ENCODE measurements at places on chromosomes 13 and 19.
A peak's percentile ranks its signal among the peaks of the same experiment; 100 is the strongest.

GRCh38 chr19:13652810-13653590, 111.3 kb upstream of the MRI1 start:
- DNase-seq, result no peak

GRCh38 chr19:58352760-58353671, at the start of gene A1BG:
Gene A1BG (minus strand): TSS chr19:58353492. CDS start chr19:58353437, 55 bp downstream.
- DNase-seq, result no peak

DNA sequence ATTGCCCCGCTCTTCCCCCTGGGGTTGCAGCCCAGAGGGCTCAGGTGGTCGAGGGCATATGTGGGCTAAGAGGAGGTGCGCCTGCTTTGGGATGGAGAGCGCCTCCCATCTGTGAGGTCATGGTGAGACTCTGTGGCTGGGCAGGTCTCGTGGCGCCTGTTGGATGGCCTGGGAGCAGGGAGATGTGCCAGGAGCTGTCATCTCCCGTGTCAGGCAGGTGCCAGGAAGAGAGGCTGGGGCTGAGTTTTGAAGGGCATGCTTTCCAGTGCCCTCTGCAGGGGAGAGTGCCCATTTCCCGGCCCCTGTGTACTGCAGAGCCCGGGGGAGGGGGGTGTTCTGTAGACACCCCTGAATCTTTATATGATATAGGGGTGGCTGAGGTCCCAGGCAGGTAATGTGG, 2.8 kb downstream of the WTIP start:
- no peak for DNase-seq

- DNase-seq, result no peak
These were observed 209.6 kb downstream of the ATP8A2 start for GRCh38 chr13:25581351-25581750.

GRCh38 chr19:952049-952679, 26.3 kb downstream of the ARID3A start:
- no peak for DNase-seq

DNA sequence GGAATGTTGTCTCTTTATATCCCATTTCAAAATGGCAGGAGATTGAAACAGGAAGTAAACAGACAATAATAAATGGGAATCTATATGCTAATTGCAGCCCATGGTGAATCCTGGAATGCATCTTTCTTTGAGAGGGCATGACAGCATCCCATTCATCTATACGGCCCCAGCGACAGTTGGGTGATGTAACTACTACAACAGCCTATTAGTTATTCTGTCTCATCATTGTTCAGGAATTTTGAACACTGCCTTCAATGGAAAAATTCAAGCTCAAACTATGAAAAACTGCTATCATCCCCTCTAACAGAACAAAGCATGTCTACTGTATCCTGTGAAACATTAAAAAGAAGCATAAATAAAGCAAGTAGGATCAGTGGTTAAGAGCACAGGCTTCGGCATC, 262.1 kb downstream of the DCT start:
- DNase-seq, result no peak

GRCh38 chr13:49740870-49741269, 49.6 kb upstream of the EBPL start:
- DNase-seq, result no peak

- DNase-seq, result no peak
These were observed 24.9 kb downstream of the EPS15L1 start for GRCh38 chr19:16446724-16447368.

GRCh38 chr19:1278713-1279660, 3.7 kb downstream of the FAM174C start:
- no peak for DNase-seq

GRCh38 chr19:10226021-10226375, 5.1 kb downstream of the S1PR2 start:
- no peak for DNase-seq

- no peak for DNase-seq
These were observed 75.9 kb downstream of the ESD start for GRCh38 chr13:46721054-46721453.

DNA sequence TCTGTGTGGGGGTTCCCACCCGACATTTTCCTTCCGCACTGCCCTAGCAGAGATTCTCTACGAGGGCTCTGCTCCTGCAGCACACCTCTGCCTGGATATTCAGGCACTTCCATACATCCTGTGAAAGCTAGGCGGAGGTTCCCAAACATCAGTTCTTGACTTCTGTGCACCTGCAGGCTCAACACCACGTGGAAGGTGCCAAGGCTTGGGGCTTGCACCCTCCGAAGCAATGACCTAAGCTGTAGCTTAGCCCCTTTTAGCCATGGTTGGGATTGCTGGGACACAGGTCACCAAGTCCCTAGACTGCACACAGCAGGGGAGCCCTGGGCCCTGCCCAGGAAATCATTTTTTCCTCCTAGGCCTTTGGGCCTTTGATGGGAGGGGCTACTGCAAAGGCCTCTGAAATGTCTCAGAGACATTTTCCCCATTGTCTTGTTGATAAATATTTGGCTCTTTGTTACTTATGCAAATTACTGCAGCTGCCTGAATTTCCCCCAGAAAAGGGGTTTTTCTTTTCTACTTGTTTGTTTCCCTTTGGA, 1004.8 kb downstream of the OLFM4 start:
- DNase-seq, result no peak

- DNase-seq, result no peak
These were observed 33.1 kb downstream of the PPP1R37 start for GRCh38 chr19:45125975-45126493.

- DNase-seq, result peak; percentile 19
These were observed 109.8 kb upstream of the GPC6 start for GRCh38 chr13:93116809-93117208.

GRCh38 chr13:71590654-71591148, 276.3 kb downstream of the DACH1 start:
- no peak for DNase-seq

- no peak for DNase-seq
These were observed 251.3 kb downstream of the MAB21L1 start for GRCh38 chr13:35225159-35225558.

Measured in NCI-H1092 (cell line).